ENCODE measurements at places on chromosomes 6 and 20.

DNA sequence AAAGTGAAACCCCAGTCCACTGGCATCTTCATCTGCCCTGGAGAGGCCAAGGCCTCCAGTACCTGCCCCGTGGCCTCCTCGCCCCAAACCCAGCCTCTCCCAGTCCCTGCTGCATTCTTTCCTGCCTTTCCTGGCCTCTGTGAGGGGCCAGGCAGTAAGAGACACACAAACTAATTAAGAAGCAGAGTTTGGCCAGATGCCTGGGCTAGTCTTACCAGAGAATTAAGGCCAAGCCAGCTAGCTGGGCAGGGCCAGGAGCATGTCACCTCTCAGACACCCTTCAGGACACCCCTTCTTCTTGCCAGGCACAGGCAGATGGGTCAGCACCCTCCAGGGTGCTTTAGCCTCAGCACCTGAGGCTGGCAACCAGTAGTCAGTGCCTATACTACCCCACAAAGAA, 2.4 kb downstream of the MDGA1 start:
- H3K27ac ChIP-seq: no peak overlapping the region
- peaks cover 73% of the 10 kb centered on the region for H3K27me3 ChIP-seq
- DNase-seq: no peak

DNA sequence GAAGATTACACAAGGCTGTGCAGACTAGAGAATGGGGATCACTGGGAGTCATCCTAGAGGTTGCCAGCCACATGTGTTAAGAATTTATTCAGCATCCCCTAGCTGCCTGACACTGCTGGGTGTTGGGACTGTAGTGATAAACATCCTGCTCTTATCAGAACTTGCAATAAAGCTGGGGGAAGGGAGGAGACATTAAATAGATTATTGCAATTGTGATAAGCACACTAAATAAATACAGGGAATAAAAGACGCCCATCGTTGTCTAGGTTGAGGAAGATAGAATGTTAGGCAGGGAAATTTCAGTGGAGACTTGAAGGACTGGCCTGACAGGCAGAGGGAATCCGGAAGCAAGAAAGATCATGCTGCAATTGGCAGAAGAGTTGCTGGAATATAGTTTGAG, 33.2 kb upstream of the TRAM2 start:
- H3K36me3 ChIP-seq: no peaks in the 10 kb centered on the region
- no peaks in the 10 kb centered on the region for H3K27me3 ChIP-seq
- H3K4me1 ChIP-seq: peaks cover 8% of the 10 kb centered on the region
- no peak overlapping the region for H3K27ac ChIP-seq

DNA sequence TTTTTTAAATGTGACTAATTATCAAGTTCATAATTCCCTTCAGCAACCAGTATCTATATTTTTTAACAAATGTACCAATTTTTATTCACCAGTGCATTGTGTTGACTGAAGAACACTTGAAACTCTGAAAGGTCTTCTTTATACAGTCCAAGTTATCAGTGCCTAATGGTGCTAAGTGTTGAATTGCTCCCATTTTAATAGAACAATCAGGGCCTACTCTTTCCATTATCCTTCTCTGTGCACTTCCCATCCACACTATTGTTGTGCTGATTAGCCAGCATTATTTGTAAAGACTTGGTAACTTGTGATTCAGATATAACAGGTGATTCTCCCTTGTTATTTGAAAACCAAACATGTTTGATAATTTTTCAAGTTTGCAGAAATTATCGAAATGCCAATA, 1209.7 kb upstream of the MAP3K7 start:
- no peak overlapping the region for H3K4me3 ChIP-seq
- no peaks in the 10 kb centered on the region for H3K27me3 ChIP-seq
- no peaks in the 10 kb centered on the region for H3K4me1 ChIP-seq
- no peaks in the 10 kb centered on the region for H3K36me3 ChIP-seq
- no peak overlapping the region for H3K27ac ChIP-seq
- no peak for DNase-seq

DNA sequence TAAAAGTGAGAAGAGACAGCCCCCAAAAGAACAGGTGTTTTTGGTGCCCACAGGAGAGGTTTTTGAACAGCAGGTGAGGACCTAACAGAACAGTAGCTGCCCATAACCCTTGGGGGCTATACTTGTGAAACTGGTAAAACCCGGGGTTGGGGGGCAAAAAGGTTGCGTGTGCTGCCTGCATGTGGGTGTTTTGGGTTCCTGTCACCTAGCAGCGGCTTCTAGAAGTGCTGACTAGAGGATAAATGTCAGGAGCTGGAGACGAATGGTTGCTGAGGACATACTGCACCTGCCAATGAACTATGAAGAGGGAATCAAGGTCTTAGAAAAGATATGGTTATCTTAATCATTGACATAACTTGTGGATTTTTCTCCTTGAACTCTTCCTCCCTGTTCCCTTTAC, 16.0 kb downstream of the TAF11 start:
- H3K27ac ChIP-seq: no peak overlapping the region
- no peak for DNase-seq
- H3K4me1 ChIP-seq: no peaks in the 10 kb centered on the region

DNA sequence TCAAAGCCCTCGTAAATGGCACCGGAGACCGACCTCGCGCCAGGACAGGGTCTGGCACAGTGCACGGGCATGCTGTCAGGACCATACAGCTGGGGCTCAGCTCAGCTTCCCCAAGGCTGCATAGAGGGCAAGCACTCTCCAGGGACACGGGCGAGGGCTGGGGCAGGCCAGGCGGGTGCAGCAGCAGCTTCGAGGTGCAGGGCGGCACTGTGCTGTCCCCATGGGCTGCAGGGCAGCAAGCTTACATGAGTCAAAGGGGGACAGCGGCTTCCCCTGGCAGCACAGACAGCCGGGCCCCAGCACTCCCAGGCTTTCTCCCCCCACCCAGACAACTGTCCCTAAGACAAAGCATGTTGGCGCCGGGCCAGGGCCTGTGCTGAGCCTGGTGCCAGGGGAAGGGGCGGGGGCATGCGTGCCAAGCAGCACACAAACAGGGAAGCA, 25.7 kb downstream of the PSMG4 start:
- H3K27ac ChIP-seq: no peak overlapping the region
- H3K27me3 ChIP-seq: no peaks in the 10 kb centered on the region
- no peaks in the 10 kb centered on the region for H3K4me1 ChIP-seq
- no peak for DNase-seq

DNA sequence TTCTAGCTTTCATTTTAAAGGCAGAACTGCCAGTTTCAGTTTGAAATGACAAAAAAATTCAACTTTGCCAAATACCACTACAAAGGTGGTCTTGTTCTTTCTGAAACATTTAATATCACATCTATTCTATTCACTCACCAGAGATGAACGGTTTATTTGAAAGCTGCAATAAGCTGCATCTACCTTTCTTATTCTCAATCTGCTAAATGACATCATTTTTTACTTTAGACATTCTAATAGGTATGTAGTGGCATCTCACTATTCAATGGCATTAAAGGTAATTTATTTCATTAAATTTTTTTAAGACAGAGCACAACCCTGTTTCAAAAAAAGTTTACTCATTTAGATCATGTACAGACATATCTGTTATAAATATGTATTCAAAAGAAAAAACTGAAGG, 66.5 kb upstream of the SMIM29 start:
- H3K27me3 ChIP-seq: no peaks in the 10 kb centered on the region
- H3K27ac ChIP-seq: no peak overlapping the region
- no peak overlapping the region for H3K4me3 ChIP-seq
- H3K36me3 ChIP-seq: no peaks in the 10 kb centered on the region
